NCI-H524 treated with DMSO at 0.1 percent for 48 hours (cell line): ENCODE measurements at places on chromosomes 2 and 18.
A peak's percentile ranks its signal among the peaks of the same experiment; 100 is the strongest.

- DNase-seq: no peak
These were observed 337.2 kb downstream of the PDE11A start for GRCh38 chr2:177735318-177735803.

DNA sequence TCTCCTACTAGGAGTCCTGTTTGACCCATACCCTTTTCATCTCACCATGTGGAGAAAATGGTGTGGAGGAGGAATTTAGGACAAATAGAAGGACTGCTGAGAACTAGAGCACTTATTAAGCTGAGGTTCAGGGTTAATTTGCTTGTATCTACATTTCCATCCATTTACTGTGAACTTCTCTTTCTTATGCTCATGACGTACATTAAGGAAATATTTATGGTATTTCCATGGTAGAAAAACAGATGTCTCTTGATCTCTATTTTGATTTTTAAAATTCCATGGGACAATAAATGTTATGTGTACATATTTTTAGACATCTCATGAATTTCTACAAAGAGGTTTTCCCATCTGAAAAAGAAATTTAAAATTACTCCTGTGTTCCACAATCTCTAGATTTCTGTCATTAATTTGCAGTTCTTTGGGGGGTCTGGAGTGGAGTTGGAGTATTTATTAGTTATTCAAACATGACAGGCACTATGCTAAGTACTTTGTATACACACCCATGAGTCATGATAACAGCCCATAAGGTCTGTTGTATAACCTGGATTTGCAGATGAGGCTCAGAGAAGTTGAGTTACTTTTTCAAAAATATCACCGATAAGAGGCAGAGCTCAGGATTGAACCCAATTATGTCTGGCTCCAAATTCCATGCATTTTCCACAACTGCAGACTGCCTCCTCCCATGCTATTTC lies 112.6 kb downstream of the COPS8 start:
- no peak for DNase-seq

- no peak for DNase-seq
These were observed 56.9 kb downstream of the DYSF start for GRCh38 chr2:71510196-71510807.

- DNase-seq: no peak
These were observed 84.4 kb downstream of the ARHGEF4 start for GRCh38 chr2:130921164-130921476.

DNA sequence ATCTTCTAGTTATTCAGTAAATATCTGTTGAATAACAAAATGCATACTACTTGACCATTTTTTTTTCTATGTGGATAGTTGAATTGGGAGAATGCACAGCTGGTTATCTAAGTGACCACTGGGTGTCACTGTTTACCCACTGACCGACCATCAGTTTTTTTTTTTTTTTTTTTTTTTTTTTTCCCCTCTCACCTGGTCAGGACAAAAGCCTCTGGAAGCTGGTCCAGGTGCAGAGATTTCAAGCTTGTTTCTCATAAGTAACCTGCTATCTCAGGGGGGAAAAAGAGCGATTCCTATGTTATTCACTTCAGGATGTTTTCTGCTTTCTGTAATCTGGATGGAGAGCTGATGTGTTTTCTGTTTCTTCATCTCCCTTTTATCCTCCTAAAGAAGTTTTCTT lies 256.0 kb downstream of the DCDC2C start:
- DNase-seq: peak; percentile 4

- DNase-seq: no peak
These were observed 2.3 kb downstream of the RNF103 start for GRCh38 chr2:86621280-86621943.

- no peak for DNase-seq
These were observed 316.8 kb upstream of the KCNH7 start for GRCh38 chr2:163155279-163155883.

- no peak for DNase-seq
These were observed 7.9 kb upstream of the NABP1 start for GRCh38 chr2:191670076-191670475.

DNA sequence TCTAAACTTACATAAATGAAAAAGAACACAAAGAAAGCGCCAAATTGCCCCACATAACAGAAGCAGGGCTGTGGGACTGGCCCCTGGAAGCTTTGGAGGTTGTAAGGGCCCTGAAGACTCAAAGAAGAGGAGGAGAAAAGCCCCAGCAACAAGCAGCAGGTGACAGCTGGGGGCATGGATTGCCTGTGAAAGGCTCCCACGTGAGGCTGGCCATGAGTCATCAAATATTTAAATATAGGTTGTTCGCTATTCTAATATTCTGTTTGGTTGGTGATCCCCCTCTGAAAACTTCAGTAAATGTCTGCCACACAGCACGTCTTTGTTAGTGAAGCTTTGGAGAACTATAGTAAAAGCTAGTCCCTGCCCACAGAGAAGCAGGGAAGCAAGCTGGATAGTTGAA lies 132.4 kb downstream of the MREG start:
- DNase-seq: no peak

DNA sequence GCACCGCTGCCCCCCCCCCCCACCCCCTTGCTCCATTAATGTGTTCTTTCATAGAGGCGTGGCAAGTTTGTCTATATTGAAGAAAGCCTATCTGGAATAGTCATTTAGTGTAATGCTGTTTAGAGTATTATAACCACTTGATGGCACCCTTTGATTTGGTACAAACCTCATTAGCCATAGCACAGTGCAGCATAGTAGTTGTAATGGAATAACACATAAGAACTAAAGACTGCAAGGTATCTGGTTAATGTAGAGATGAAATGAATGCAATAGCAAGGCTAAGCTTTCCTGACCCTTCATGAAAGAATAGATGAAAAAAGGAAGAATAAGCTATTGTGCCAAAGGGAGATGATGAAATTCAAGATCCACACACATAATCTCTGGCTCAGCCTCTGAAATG lies 81.9 kb downstream of the EHBP1 start:
- DNase-seq: no peak

DNA sequence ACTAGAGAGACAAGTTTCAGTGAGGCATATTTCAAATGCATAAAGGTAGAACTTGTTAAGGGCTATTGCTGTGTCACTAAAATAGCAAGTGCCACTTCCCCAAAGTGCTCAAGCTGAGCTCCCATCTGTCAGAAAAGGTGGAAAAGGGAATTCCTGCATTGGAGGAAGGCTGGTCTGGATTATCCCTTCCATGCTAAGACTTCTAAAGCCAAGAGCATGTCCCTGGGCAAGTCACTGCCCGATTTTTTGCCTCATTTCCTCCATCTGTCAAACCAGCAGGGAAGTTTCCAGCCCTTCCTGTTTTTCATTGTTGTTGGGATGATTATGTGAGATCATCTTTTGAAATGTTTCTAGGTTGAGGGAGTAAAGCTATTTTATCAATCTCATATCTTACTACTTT lies 175.5 kb downstream of the SETBP1 start:
- peak; percentile 77 for DNase-seq

DNA sequence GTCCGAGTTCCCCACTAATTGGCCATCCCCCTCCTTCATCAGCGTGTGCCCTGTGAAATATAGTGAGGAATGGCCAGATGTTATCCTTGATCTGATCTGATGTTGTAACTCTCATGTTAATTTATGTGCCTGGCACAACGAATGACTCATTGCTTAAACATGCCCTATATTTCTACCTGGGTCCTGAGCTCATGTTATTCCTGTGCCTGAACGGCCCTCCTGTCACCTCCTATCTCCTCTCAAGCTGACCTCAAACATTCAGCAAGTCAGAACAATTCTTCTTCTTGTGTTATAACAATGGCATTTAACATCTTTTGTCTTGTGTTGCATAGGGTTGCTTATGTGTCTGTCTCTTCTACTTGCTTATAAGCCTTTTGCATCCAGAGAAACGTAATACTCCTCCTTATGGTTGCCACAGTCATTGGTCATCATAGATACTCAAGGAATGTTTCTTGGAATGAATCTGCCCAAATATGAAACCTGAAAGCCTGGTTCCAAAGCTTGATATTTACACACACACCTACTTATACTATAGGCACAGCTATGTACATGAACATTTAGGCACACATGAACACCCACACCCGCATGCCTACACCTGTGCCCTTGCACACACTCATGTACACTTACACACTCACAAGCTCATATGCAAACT lies 80.2 kb upstream of the PHLPP1 start:
- DNase-seq: no peak

DNA sequence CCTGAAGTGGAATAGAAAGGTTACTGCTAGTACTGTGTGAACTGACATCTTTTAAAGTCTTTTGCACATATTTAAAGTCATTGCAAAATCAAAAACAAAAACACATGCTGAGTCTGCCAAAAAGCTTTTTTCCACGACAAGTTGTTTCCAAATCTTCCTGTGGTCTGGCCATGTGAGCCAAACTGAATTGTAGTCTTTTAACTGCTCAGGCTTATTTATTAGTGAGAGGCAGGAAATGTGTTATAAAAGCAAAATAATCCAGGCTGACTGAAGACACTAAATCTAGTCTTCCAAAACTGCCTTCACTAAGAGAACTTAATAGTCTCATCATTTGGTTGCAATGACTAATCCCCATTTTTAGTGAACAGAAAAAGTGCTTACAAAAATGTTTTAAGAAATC lies 2.3 kb downstream of the KRCC1 start:
- DNase-seq: no peak

- no peak for DNase-seq
These were observed 36.8 kb downstream of the RAB10 start for GRCh38 chr2:26070730-26071129.

GRCh38 chr2:47508080-47508479 lies 105.1 kb downstream of the MSH2 start:
- DNase-seq: no peak

DNA sequence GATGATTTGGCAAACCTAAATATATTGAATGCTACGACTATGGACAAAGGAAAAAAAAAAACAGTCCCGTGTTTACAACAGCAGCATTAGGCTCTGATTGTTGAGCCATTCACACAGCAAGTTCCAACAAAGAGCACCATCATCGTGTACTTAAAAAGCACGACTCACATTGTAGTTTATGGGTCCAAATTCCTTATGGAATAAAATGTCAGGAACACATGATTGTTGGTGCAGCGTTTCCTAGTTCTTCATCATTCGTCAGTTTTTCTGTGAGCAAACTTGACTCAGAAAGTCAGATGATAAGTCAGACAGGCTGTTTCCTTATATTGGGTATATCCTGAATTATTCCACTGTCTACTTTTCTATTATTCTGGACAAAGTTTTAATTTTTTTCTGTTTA lies 10.0 kb upstream of the KIDINS220 start:
- DNase-seq: no peak

DNA sequence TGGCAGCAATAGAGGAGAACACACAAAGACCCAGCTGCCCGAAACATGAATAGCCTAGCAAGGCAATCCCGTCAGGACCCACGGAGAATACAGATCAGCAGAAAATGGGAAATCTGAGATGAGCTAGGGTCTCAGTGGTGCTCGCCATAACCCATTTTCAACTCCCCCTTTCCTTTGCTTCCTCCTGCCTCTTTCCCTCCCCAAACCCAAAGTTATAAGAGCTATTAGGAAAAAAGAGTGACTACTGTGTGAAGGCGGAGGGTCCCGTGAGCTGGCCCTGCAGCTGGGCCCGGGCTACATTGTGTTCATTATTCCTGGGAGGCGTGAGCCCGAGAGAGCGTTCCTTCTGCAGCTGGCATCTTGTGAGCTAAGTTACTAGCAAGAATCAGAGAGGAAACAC lies 118.4 kb downstream of the PID1 start:
- no peak for DNase-seq

DNA sequence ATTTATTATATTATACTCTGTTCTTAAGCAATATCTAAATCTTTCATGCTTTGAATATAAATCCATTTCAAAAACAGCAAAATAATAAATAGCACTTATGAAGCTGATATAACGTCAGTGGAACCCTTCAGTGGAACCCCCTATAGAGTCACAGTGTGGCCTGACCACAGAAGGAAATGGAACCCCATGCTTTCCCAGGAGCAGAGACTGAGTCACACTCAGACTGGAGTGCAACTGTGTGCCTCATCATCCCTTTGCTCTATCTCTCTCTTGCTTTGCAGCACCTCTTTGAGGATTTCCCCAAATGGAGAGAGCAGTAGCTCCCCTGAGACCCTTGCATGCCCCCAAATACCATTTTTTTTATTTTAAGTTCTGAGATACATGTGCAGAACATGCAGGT lies 13.1 kb downstream of the NXPH2 start:
- DNase-seq: no peak

DNA sequence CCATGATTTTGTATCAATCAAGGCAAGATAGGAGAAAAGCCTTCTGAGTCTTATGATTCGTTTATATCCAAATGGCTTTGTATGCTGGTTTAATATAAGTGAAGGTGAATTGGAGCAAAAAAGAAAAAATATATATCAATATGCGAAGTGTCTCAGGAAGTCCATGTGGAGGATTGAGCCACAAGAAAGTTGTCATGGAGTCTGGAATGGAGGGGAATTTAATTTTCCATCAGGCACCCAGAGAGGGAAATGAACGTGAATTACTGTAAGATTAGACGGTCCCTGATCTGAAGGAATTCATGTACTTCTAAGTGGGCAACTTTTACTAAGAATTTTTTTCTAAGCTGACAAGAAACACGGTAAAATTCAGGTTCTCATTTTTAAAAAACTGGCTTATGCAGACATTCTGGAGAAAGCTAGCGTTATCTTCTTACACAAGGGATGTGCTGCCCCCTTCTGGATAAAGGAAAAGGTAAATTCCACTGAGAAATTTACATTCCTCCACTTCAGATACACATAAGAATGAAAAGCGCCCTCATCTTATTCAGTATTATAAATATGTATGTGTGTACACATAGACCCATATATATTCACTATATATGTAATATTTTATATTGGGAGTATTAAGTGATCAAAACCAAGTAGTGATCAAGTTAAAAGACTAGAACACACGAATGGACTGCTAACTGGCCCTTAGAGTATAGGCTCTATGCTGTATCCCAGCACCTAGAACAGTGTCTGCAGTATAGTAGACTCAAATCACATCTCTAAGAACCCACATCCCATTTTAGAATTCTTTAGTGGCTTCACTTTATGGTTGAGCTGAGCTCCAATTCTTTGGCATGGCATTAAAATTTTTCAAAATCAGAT lies 289.0 kb upstream of the TFPI start:
- peak; percentile 0 for DNase-seq

GRCh38 chr2:9990736-9991135 lies 39.2 kb downstream of the GRHL1 start:
- DNase-seq: no peak

- DNase-seq: no peak
These were observed 379.6 kb downstream of the HRH4 start for GRCh38 chr18:24840051-24840450.
